ENCODE measurements at places on chromosomes 7 and 10.

DNA sequence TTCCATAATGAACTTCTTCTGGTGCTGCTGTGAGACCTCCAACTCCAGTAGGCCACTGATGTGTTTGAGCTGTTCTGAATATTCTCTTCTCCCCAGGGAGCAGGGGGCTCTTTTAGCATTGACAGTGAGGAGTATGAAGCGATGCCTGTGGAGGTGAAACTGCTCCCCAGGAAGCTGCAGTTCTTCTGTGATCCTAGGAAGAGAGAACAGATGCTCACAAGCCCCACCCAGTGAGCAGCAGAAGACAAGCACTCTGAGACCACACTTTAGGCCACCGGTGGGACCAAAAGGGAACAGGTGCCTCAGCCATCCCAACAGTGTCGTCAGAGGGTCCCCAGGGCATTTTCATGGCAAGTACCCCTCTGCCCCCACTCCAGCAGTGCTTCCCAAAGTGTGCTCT is 49.3 kb downstream of the DENND11 start:
- DNase-seq, result no peak

DNA sequence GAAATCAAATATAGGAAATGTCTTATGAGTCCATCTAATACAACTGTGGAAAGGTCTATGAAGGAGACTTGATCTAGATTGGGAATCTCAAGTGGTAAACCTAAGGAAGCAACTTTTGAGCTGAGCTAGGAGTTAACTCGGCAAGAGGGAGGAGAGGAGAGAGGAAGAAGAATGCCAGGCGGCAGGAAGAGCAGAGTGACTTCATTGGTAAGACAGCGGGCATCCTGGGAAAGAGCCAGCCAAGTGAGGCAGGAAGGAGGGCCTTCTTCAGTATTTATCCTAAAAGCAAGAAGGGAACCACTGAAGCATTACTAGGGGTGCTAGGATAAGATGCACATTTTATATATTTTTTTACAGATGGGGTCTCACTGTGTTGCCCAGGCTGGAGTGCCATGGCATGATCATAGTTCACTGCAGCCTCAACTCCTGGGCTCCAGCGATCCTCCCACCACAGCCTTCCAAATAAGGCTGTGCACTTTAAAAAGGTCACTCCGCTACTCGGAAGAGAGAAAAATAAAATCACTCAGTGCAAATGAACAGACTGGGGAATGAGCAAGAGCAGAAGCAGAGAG is 2.0 kb downstream of the BCL7B start:
- DNase-seq, result no peak

- no peak for DNase-seq
Observed at GRCh38 chr10:119316002-119316358, 108.6 kb downstream of the GRK5 start.

GRCh38 chr7:102220960-102221800 is 65.5 kb upstream of the SH2B2 start:
- DNase-seq, result no peak

- no peak for DNase-seq
Observed at GRCh38 chr10:15067154-15067553, 21.4 kb downstream of the ACBD7 start.

DNA sequence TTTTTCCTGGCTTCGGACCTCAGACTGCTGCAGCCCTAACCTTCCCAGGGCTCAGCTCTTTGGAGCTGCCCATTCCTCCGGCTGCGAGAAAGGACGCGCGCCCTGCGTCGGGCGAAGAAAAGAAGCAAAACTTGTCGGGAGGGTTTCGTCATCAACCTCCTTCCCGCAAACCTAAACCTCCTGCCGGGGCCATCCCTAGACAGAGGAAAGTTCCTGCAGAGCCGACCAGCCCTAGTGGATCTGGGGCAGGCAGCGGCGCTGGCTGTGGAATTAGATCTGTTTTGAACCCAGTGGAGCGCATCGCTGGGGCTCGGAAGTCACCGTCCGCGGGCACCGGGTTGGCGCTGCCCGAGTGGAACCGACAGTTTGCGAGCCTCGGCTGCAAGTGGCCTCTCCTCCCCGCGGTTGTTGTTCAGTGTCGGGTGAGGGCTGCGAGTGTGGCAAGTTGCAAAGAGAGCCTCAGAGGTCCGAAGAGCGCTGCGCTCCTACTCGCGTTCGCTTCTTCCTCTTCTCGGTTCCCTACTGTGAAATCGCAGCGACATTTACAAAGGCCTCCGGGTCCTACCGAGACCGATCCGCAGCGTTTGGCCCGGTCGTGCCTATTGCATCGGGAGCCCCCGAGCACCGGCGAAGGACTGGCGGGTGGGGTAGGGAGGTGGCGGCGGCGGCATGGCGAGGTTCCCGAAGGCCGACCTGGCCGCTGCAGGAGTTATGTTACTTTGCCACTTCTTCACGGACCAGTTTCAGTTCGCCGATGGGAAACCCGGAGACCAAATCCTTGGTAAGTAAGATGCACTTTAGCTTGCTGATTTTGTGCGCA is at the start of gene PLXDC2:
PLXDC2 (plus strand) TSS at position 22 of the 820 bp plus-strand sequence.
- DNase-seq, result no peak

GRCh38 chr10:86300399-86300925 is 66.1 kb downstream of the GRID1 start:
- no peak for DNase-seq

Data from central memory CD4-positive, alpha-beta T cell (primary cell).